Inflammatory macrophage treated with lipopolysaccharide for 1 hour (primary cell): ENCODE measurements at places on chromosomes 13 and 19.
A peak's percentile ranks its signal among the peaks of the same experiment; 100 is the strongest.

GRCh38 chr13:58566176-58566575 lies 934.6 kb downstream of the PCDH17 start:
- DNase-seq: no peak

GRCh38 chr19:54325194-54325621 lies 12.2 kb upstream of the LILRA5 start:
- peak; percentile 92 for DNase-seq

DNA sequence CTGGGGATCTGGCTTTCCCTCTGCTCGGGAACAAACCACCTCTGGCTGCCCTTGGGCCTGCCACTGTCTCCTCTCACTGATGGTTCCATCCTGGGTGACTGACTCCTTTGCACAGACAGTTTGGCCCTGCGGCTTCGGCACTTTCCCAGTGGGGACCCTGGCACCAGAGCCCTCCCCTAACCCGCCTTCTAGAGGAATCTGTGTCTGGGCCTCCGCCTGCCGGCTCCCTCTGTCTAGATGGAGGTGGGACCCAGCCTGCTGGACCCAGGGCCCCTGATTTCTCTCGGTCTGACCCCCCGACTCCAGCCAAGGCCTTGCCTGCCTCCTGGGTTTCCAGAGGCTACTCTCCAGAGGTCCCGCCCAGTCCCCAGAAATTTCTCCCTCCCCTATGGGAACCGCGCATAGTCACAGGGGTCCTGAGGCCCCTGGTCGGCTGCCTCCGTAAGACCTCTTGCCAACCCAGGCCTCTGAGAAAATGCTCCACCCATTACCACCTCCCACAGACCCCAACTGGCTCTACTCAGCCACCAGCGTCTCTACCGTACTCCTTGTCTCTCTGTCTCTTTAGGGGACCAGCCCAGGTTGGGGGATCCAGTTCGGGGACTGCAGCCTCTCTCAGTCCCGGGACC lies 2.7 kb downstream of the CCDC106 start:
- no peak for DNase-seq

DNA sequence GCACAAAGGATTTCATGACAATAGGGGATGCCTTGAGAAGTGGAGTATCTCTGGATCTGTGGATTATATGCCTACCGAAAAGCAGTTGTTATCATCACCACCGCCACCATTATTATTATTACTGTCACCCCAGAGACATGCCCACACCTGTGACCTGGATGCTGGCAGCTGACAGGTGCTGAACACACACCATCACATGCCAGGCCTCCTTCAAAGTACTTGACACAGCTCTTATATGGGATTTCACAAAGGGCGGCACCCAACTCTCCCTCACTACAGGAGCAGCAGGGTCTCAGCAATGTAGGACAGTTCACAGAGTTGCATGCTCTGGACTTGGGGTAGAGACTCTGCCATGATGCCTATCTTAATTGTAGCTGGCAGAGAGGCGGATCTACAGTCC lies 5.6 kb upstream of the GPR42 start:
- DNase-seq: no peak

GRCh38 chr13:45101327-45102018 lies 18.8 kb upstream of the GTF2F2 start:
- no peak for DNase-seq

GRCh38 chr19:49807904-49808675 lies 5.0 kb downstream of the FUZ start:
- no peak for DNase-seq
